Smooth muscle cell of the brain vasculature (primary cell): ENCODE measurements at places on chromosomes 3 and 15.

- no peak for DNase-seq
Observed at GRCh38 chr3:184899953-184900595, 88.1 kb downstream of the VPS8 start.

GRCh38 chr15:79496838-79497237 is 64.7 kb downstream of the MINAR1 start:
- no peak for DNase-seq

GRCh38 chr3:53949541-53949940 is 57.9 kb upstream of the SELENOK start:
- no peak for DNase-seq

- no peak for DNase-seq
Observed at GRCh38 chr3:194871864-194872668, 186.4 kb downstream of the FAM43A start.

DNA sequence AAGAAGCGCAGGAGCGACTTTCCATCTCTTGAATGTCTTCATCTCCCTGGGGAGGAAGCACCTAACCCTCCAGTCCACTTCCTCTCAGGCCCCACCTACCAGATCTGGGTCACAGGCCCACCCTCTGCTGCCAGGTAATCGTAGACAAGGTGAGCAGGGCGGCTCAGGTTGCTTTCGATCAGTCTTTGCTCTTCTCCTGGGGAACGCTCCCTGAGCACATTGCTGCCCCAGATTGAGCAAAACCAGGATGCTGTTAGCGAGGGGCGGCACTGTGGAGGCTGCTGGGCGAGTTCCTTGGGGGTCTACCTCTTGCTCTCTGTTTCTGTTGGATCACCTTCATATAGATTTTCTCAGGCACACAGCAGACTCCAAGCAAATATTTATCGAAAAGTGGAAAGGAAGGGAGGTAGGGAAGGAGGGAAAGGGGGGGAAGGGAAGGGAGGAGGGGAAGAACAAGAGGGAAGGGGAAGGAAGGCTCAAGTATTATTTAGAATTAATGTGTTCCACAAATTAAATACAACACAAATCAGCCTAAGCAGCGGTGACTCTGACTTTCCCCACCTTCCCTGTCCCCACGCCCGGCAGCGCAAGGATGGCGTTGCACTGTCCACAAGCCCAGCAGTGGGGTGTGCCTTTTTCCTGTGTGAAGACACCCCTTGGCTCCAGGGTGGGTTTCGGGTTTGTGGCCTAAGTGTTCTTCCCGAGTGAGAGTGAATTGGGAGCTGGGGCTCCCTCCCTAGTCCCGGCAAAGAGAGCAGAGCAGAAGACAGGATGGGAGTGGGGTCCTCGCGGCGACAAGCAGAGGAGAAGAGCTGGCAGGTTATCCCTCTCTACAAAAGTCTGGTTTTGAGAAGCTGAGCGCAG is 6.1 kb upstream of the PCSK6 start:
- no peak for DNase-seq

DNA sequence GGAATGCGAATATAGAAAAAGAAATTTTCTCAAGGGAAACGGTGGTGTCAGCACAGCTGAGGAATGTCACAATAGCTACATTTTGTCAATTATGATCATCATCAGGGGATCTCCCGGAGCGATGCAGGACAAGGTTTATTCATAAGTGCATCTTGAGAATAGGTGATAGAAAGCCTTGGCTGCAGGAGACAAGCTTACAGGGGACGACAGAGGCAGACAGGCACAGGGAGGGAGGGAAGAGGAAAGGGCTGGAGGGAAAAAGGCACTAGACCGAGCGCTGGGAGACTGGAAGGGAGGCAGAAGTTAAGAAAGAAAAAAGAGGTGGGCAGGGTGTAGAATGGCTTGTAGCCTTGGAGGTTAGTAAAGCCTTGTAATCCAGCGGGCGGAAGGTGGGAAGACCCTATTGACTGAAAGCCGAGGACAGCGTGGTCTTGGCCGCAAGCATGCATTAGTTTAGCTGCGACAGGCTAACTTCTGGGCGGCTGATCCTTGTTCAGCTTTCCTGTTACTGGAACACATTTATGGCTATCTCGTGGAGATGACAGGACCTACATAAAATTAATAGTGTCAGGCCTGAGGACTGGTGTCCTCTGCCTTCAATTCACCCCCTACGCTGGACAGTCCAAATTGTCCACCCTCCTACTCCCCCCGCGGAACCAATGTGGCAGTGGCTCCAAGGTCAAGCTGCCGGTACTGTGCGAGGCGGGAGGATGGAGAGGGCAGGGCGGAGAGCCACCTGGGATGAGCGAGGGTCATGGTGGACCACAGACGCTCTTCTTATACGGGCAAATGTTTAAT is 1.4 kb upstream of the NECTIN3 start:
- no peak for DNase-seq

- DNase-seq = peak; percentile 33
Observed at GRCh38 chr3:148006508-148006907, 597.3 kb downstream of the ZIC1 start.

GRCh38 chr15:41562784-41563198 is 3.8 kb downstream of the TYRO3 start:
- DNase-seq = no peak

- DNase-seq = no peak
Observed at GRCh38 chr15:25673351-25673750, 189.8 kb downstream of the ATP10A start.

DNA sequence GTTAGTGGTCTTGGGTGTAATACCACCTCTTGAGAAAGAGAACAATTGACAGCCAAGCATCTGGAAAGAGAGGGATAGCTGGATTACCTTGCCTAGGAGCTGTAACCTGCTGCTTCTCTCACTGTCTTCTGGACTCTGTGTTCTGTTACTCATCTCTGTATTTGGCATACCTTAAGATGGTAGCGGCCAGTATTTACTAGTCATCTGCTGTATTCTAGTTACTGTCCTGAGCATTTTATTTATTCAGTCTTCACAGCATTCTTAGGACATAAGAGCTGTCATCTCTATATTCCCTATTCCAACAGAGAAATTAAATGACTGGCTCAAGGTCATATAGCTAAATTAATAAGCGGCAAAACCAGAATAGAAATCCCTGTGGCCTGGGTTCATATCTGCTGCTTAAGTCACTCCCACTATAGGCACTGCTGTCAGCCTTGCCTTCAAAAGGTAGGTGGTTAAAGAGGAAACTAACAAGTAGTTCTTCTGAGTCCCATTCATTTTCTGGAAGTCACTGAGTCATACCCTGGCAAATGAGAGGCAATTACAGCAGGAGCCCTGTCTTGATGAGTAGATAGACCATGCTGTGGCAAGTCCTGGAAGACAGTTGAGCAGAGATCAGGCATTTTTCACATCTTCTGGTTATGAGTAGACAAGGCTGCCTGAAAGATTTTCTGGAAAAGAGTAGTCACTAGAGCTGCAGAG is 68.2 kb downstream of the RAB7A start:
- DNase-seq = no peak

GRCh38 chr3:152785051-152785450 is 49.9 kb upstream of the P2RY1 start:
- no peak for DNase-seq

DNA sequence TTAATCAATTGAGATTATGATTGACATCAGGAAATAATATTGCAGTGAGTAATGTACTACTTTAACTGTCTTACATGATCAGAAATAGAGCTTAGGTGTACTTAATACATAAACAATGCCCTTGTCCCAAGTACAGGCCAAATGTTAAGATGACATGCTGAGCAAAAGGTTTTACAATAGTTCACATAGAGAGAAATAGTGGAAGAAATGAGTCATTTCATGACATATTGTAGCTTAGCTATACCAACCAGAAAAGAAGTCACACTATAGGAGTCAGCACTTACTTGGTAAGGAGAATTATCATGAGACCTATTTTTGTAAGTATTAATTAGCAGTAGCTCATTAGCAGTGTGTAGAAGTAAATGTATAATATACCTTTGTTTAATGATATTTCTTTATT is 96.4 kb upstream of the NANOGP8 start:
- peak; percentile 44 for DNase-seq

- no peak for DNase-seq
Observed at GRCh38 chr3:102492300-102492699, 57.5 kb downstream of the ZPLD1 start.

DNA sequence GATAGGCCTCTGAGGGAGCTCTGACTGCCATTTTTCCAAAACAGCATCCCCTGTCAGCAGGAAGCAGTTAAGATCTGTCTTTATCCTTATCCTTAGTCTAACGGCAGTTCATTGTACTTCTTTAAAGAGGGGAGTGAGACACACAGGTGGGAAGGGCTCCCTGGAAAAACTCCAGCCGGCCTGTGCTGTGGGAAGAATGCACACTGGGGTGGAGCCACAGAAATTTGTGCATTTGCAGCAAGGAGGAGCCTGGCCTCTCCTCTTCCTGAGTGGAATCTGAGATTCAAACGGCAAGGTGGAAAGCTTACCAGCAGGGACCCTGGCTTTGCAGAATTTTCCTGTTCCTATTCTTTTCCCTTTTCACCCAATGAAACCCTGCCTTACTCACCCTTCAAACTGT is 1209.4 kb downstream of the ROBO2 start:
- no peak for DNase-seq

DNA sequence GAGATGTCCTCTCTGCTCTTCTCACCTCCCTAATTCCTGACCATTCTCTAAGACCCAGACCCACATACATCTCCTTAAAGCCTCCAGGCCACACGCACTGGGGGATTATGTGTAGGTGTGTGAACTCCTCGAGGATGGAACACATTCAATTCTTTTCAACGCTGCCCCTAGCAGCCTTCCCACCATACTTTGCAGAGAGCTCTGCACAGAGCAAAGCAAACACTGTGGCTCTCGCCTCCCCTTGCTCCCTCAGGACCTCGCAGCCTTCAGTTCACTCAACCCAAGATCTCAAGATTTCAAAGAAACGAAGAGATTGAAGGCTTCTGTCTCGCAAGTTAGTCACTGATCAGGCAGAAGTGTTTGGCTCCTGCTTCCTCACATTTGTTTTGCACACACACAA is 6.0 kb downstream of the ACTC1 start:
- DNase-seq = no peak

GRCh38 chr15:40428185-40428584 is 12.6 kb upstream of the BAHD1 start:
- no peak for DNase-seq

- no peak for DNase-seq
Observed at GRCh38 chr3:111666041-111666735, 71.0 kb upstream of the ZBED2 start.

GRCh38 chr3:58840949-58841348 is 174.4 kb upstream of the FAM3D start:
- no peak for DNase-seq

DNA sequence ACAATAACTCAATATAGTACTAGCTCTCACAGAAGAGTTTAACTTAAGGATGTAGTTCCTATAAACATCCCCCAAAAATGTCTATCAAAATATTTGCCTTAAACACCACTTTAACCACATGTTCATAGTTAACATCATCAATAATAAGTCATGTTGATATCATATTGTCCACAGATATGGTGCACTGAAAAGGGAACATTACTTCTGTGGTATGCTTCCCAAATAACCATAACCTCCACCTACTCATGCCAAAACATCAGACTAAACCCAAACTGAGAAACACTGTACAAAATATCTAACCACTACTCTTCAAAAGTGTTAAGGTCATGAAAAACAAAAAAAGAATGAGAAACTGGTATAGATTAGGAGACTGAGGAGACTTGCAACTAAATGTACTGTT is 32.9 kb downstream of the SLC4A7 start:
- no peak for DNase-seq

GRCh38 chr3:149958171-149958796 is 12.4 kb downstream of the PFN2 start:
- no peak for DNase-seq

- DNase-seq = no peak
Observed at GRCh38 chr3:185966655-185967054, 28.8 kb upstream of the TRA2B start.

DNA sequence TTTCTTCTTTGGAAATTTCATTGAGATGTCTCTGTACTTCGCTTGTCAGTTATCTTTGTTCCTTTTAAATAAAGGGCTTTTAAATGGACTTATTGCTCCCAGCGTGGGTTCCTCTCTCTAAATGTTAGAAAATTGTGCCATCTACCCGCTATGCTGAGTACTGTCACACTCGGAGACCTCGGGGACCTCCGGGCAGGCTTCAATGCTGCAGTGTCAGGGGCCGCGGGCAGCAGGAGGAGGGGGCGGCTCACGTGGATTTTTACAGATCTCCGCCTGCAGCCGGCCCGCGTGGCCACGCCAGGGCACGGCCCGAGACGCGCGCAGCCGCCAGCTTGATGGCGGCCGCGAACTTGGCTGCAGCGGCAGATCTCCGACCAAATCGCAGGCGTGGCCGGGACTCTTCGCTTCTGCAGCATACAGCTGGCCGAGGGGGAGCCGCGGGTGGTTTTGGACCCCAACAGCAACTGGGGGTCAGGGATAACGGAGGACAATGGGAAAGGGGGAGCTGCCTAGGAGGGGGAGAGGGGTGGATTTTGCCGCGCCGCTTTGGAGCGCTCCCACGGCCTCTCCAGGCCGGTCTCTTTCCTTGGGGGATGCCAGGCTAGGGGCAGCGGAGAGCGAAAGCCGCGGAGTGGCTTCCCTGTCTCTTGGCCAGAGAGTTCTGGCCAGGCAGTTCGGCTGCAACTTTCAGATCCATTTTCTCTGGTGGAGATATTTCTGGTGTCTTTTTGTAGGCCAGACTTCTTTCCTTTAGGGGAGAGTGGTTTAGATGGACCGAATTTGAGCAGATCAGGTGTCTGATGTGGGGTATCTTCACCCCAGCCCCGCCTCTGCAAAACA is 15.3 kb downstream of the NR2F2 start:
- no peak for DNase-seq

DNA sequence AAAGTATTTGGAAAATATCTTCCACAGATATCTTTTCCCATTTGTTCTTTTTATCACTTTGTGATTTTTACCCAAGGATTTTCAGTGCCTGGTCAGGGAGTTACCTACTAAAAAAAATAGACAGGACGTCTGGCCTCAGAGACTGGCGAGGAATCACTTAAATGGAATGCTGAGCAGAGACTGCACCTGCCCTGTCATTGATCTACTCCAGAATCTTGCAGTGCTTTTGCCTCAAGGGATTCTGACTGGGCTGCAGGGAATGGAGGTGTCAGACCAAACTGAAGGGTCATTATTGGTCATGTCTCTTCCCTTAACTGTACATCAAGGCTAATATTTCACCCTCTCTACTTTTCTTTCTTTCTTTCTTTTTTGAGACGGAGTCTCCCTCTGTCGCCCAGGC is 12.1 kb upstream of the RYR3 start:
- no peak for DNase-seq

DNA sequence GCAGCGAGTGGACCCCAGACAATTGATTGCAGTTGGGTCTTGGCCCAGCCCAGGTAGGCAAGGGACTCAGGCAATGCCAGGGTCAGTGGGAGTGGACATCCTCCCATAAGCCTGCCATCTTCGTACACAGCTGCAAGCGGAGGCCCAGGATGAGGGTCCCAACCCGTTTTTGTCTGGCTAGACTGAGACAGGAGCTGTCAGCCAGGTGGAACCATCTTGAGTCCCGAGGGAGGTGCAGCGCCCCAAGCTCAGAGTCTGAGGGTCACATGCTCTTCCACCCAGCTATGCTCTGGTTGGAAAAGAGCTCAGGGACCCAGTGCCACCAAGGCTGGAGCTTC is 22.6 kb upstream of the IP6K2 start:
- DNase-seq = no peak
